Body of pancreas (tissue), 4 donors: ENCODE measurements at places on chromosomes 13 and 19.

- DNase-seq: no peak
Observed at GRCh38 chr19:18948075-18948975, 7.3 kb upstream of the HOMER3 start.

GRCh38 chr13:36601186-36601585 lies 72.6 kb upstream of the SERTM1 start:
- no peak for DNase-seq

GRCh38 chr19:2060884-2061494 lies 9.9 kb upstream of the MKNK2 start:
- DNase-seq: peak; percentile 66

DNA sequence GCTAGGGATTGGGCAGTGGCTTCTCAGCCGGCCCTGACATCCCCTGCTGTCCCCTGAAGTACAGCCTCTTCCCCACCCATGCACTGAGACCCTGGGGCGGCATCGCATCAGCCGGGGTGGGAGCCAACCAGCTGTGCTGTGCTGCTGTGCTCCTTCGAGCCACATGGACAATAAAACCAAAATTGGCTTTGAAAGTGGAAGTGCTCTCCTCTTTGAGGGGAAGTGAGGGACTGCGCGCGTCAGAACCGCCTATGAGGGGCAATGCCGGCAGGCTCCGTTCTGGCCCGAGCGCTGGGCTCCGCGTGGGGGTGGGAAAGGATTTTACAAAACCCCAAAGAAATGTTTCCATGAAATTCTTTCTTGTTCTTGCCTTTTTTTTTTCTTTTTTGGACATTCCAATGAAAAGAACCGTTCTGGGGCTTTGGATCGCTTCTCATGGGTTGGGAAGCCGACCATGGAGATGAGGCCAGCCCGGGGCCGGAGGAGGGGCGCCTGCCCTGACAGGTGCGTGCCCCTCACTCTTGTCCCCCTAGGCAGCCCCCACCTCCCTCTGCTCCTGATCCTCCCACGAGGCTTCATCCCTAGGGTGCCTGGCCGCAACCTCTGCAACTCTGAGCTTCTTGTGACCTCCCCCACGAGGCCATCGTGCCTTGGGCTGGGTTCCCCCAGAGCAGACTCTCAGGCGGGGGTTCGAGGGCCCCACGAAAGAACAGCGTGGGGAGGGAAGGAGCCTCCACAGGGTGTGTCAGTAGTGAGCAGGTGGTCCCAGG lies 22.6 kb downstream of the KLHL26 start:
- peak; percentile 31 for DNase-seq

DNA sequence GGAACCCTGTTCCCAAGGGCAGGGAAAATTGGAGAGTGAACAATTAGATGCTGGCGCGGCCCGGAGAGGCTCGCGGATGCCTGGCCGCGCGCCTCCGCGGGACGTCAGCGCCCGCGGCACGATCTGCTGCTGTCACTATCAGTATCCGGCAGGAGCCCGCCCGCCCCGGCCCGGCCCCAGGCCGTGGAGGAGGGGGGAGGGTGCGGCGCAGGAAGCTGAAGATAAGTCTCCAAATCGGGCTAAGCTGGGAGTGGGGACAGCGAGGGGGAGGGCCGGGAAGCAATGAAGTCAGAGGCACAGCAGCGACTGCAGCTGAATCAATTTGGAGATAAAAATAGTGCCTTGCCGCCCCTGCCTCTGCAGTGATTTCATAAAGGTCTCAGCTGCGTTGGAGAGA lies 441.5 kb upstream of the KLF12 start:
- DNase-seq: peak; percentile 28

DNA sequence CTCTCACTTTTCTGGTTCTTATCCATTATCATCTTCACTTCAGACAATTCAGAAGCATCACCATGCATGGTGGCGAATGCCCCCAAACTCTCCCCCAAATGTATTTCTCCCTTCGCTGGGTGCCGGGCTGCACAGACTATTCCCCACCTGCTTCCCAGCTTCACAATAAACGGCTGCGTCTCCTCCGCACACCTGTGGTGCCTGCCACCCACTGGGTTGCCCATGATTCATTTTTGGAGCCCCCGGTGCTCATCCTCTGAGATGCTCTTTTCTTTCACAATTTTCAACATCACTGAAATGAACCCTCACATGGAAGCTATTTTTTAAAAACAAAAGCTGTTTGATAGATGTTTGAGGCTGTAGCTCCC lies 2.8 kb upstream of the F10 start:
- no peak for DNase-seq

- DNase-seq: no peak
Observed at GRCh38 chr19:45448887-45449299, 18.9 kb upstream of the FOSB start.
